ENCODE measurements at places on chromosomes 3 and 15.

DNA sequence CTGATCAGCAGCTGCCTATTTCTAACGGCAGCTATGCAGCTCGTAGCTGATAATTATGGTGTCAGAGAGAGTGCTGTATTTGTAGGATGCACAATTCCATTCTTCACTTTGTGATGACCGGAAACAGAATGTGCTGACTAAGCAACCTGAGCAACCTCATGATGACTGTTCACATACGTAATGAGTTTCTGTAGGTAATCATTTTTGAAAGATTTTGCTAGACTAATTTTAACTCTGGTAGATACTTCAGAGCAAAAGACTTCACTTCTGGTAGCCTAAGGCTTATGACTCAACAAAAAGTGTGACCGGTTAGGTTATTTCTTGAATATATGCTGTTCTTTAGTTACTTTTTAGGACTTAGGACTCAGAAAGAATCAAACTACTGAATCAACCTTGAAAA lies 567.7 kb downstream of the NAALADL2 start:
- DNase-seq: no peak

GRCh38 chr3:180287703-180288102 lies 251.0 kb upstream of the PEX5L start:
- DNase-seq: no peak

GRCh38 chr3:57268416-57268815 lies 24.1 kb downstream of the ASB14 start:
- DNase-seq: no peak

DNA sequence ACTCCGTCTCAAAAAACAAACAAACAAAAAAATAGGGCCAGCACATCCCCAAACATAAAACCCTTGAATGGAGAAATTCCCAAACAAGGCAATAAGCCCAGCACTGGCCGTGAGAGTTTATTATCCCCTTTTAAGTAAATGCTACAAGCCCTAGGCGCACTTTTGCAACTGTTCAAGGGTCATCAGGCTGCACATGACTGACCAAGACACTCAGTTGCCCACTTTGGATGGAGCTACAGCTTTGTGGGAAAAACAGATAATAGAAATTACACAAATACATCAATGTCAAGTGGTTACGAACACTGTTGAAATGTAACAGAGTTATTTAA lies 33.7 kb upstream of the ZNF445 start:
- no peak for DNase-seq

- DNase-seq: no peak
Measured at GRCh38 chr15:49848282-49848724, 227.5 kb downstream of the DTWD1 start.

GRCh38 chr3:1190569-1190968 lies 97.7 kb downstream of the CNTN6 start:
- no peak for DNase-seq
